WERI-Rb-1 (cell line): ENCODE measurements at places on chromosomes 16 and 17.

DNA sequence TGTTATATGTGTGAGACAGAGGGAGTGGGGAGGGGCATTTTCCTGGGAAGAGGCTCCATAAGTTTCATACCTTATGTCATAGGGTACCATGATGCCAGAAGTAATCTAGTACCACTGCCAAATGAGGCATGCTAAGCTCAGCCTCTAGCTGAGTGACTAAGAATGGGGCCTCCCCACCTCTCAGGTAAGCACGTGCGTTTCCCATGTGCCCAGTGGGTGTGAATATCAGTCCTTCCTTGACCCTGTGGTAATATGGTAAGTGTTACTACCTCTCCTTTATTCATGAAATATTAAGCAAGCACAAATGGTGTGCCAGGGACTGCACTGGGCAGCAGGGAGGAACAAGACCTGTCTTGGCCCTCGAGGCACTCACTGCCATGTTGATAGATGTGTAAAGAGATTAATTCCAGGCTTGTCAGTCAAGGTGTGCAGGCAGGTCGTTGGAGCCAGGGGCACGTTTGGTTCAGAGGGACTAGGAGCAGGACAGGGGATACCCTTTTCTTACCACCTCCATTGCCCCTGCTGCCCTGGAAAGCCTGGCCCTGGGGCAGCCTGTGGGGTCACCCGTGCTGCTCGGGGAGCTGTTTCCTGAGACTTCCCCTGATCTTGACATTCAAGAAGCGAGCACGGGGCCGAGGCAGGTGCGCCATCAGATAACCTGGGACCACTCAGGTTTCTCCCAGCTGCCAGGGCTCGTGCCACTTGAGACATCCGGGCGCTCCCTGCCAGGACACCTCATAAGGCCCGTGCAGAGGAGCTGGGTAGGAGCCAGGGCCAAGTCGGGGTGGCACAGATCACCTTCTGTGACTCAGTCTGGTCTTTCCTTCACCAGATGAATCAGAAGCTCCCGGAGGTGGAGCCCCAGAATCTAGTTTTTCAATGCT, 8.8 kb downstream of the RSAD1 start:
- DNase-seq = no peak

GRCh38 chr16:2242598-2242997, 6.4 kb downstream of the DNASE1L2 start:
- DNase-seq = no peak

- DNase-seq = no peak
Observed at GRCh38 chr16:85567101-85567866, 45.8 kb upstream of the GSE1 start.

DNA sequence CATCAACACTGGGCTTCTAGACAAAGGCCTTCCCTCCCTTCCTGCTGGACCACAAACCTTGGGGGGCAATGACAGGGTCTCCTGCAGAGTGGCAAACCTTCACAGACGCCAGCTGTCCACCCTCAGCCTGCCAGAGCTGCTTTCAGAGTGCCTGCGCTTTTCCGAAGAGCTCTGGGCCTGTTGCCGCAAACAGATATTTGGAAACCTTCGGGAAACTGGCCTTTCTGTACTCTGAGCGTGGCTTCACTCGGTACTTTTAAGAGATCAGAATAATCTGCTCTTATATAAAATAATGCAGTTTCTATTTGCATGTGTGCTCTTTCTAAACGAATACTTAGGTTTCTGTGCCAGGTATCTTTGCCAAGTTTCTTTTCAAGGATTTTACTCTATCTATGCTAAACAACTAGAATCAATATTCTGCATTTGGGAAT, 152.1 kb upstream of the CHMP6 start:
- no peak for DNase-seq

- no peak for DNase-seq
Observed at GRCh38 chr16:29857133-29857760, 5.8 kb downstream of the CDIPT start.

DNA sequence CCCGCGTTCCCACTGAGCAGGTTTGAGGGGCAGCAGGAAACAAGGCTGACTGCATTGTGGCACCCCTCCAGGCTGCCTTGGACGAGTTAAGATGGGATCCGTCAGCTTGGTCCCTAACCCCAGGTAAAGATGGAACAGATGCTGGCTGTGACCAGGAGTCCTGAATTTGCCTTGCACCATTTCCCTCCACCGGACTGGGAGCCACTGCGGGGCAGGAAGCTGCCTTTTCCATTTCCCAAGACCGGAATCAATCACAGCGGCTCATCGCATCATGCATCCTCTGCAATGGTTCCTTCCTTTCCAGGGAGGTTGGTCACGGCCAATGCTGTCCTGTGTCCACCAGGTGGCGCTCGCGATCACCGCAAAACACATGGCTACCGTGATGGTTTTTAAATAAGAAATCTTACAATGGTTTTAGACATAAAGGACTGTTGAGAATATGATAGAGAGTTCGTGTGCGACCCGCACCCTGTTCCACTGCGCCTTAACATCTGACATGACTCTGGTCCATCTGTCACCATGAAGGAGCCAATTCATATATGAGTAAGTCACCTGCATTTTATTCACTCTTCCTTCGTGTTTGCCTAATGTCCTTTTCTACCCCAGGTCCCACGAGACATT, 6.8 kb upstream of the MEAK7 start:
- peak; percentile 61 for DNase-seq

GRCh38 chr17:64216000-64216337, 47.1 kb downstream of the TEX2 start:
- no peak for DNase-seq

GRCh38 chr17:39527220-39527813, 66.0 kb downstream of the CDK12 start:
- DNase-seq = no peak

GRCh38 chr16:50671644-50672260, 9.4 kb downstream of the SNX20 start:
- peak; percentile 62 for DNase-seq
